Activated CD4-positive, CD25-positive, alpha-beta regulatory T cell (primary cell): ENCODE measurements at places on chromosomes 7 and 10.

DNA sequence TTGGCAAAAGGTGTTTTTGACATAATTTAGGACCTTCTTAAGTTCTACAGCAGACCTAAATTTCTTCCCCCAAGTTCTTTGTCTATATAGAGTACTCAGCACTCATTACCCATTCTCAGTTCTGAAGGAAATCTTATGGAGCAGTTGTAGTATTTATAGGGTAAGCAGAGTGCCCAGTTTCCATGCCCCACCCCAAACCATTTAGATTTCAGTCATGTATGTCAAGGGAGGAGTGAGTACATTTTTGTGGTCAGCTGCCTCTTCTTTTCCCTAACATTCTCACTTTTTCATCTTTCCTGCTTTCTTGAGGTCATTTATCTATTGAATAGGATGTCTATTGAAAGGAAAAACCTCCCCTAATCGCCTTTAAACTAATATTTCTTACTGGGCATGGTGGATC is 83.3 kb downstream of the KAT6B start:
- DNase-seq = no peak

DNA sequence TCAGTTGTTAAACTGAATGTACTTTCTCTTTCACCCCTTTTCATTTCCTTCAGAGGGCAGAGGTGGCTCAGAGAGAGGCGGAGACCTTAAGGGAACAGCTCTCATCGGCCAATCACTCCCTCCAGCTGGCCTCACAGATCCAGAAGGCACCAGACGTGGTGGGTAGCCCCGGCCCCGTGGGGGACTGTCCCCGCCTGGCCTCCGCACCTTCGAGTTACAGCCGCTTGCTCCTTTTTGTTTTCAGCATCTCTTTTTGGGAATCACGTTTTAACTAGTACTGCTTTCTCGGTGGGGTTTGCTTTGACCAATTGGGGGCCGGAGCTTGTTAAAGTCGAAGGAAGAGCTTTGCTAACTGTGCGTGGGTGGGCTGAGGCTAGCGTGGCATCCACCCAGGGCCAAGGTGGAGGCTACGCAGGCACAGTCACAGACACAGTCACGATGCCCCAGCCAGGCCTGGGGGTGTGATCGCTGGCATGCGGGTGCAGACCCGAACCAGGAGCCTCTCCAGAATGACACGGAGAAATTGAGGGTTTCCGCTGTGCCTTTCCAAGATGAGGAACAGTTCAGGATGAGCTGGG is 116.2 kb upstream of the SH2B2 start:
- no peak for DNase-seq

DNA sequence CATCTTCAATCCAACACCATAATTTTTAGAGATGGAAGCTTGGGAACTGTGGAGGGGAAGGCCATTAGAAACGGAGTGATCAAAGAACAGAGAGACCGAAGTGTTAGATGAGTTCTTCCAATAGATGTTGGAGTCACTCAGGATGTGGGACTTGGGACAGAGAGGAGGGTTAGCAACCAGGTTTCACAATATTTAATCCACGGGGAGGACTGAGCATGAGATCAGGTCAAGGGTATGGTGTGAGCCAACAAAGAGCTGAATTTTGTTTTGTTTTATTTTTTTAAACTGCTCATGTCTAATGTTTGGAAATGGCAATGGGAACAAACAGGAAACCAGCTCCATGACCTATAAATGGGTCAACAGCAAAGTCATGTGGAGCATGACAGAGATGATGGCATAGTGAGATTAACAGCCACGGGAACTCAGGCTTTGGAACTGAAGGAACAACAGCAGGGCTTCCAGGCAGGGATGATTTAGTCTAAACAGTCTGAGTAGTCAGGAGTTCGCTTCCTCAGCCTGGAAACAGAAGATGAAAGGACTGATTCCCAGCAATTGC is 38.9 kb upstream of the AMPH start:
- DNase-seq = no peak

- no peak for DNase-seq
Observed at GRCh38 chr7:116731023-116731395, 59.0 kb downstream of the MET start.

GRCh38 chr10:125158601-125159485 is 1.5 kb downstream of the CTBP2 start:
- DNase-seq = no peak

DNA sequence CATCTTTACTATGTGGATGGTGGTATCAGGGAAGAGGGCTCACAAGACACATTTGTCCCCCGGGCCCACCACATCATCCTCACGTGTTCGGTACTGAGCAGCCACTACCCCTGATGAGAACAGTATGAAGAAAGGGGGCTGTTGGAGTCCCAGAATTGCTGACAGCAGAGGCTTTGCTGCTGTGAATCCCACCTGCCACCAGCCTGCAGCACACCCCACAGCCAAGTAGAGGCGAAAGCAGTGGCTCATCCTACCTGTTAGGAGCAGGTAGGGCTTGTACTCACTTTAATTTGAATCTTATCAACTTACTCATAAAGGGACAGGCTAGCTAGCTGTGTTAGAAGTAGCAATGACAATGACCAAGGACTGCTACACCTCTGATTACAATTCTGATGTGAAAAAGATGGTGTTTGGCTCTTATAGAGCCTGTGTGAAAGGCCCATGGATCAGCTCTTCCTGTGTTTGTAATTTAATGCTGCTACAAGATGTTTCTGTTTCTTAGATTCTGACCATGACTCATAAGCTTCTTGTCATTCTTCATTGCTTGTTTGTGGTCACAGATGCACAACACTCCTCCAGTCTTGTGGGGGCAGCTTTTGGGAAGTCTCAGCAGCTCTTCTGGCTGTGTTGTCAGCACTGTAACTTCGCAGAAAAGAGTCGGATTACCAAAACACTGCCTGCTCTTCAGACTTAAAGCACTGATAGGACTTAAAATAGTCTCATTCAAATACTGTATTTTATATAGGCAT is 9.1 kb upstream of the CSGALNACT2 start:
- DNase-seq = no peak

DNA sequence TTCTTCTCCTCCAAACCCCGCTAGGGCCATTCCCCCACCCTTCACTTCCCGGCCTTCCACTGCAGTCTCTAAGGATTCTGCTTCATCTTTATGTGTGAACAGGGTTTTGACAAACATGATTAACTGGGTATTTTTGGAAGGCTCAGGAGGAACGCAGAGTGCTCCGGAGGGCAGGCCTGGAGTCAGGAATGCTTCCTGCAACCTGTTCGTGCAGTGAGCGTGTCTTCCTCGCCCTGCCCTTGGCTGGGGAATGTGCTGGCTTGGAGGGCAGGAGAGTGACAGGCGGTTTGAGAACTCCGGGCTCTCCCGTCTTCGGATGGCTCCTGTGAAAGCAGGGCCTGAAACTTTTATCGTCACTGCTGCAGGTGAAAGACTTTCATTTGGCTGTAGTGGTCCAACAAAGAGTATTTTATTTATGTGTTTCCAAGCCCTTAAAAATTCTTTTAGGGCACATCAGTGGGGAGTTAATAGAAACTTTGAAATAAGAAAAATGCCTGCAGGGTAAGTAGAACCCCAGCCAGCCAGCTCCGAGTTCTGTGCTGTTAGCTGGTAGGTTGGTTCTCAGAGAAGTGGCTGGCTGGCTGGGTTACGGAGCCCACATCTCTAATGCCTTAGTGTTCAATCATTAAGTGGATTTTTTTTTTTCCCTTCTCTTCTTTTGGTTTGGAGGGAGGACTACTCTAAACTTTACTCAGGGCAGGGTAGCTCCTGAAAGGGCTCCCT is 51.0 kb downstream of the TCF7L2 start:
- no peak for DNase-seq

DNA sequence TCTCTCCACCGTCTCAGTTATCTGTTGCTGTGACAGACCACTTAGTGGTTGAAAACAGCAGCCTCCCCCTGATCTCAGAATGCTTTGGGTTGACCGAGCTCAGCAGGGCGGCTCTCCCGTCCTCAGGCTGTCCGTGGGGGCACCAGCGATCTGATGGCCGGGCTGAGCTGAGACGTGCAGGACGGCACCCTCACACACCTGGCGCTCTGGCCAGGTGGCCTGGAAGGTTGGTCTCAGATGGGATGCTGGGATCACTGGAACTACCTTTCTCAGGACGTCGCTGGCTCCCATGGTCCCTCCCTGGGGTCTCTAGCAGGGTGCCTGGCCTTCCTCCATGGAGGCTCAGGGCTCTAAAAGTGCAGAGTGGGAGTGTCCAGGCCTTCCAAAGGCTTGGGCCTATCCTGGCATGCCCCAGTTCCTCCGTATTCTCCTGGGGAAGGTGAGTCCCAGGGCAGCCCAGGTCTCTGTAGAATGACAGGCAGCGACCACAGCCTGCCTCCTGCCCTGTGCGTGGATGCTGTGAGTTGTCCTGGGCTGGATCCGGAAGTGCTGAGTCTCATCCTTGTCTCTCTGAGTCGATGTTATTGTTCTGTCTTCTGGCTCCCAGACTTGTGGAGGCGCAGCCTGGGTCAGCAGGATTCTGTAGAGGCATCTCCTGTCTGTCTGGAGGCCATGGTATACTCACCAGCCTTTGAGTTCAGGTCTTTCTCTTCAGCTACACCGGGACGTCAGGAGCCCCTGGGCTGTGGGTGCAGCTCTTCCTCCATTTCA is 12.2 kb upstream of the PWWP2B start:
- DNase-seq = no peak

GRCh38 chr7:4634166-4634565 is 47.9 kb upstream of the FOXK1 start:
- DNase-seq = no peak

DNA sequence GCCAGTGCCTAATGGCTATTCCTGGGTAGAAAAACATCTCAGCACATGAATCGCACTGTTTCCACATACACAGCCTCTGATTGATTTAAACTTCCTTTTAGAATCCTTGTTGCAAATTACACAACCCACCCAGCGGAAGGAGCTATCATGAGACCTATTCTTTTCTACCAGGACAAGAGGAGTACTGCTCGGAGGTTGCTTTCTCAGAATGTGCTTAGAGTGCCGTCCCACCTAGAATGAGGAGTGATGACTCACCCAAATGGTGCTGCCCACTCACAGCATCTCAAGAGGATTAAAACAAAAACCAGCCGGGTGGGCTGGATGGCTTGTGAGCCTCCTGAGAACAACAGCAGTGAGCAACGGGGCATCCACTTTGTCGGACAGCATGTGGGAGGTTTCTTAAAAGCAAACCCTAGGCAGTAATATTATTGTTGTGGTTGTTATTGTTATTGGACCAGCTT is 128.9 kb downstream of the DGKI start:
- no peak for DNase-seq

DNA sequence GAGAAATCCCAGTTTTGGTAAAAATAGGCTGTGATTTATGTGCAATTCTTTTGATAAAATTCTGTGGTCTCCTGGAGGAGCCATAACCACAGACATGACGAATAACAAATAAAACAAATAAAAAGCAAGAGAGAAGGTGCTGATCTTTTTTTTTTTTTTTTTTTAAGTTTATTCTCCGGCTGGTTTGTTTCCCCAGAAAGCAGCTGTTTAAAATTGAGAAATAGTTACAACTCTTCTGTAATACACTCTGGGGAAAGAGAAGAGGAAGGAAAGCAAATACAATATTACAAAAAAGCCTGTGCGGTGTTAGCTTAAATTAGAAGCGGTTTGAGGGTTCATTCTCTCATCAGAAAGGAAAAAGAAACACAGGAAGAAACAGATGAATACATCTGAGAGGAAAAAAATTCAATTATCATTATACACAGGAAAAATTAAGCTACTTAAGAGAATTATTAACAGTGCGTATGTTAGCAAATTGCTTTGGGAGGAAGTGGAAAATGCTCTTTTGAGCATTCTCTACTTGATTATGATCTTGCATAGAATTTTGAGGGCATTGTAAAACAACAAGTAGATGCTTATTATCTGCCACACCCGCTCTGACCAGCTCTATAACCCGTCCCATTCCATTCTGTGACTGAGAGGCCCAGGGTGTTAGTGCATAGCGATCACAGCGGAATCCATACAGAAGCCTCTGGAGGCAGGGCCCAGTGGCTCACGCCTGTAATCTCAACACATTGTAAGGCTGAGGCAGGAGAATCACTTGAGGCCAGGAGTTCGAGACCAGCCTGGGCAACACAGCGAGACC is 40.6 kb upstream of the WAC start:
- no peak for DNase-seq

GRCh38 chr10:46074196-46074946 is 28.3 kb upstream of the MSMB start:
- DNase-seq = no peak

- no peak for DNase-seq
Observed at GRCh38 chr7:11177793-11178192, 204.1 kb downstream of the PHF14 start.

DNA sequence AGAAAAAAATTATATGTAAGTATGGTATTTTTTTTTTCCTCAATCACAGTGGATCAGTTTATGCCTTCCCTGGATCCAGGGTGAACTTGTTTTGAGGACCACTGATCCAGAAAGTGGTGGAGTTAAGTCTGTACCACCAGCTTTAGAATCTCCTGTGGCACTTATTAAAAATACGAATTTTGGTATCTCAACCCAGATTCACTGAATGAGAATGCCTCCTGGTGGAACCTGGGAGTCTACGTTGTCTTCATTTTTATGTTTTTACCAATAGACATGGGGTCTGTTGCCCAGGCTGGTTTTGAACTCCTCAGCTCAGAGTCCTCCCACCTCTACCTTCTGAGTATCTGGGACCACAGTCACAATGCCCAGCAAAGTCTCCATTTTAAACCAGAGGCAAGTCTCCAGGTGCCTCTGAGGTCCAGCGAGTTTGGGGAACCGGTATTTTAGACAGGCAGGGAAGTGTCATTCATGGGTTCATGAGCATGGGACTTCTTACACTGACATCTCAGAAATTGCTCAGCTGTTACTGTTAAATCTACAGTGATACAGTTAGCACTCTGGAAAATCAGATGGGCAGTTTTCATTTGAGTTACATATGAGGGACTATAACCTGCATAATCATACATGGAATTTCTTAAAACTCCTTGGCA is 200.9 kb downstream of the AUTS2 start:
- no peak for DNase-seq

- DNase-seq = no peak
Observed at GRCh38 chr7:105448181-105448580, 59.5 kb upstream of the SRPK2 start.

DNA sequence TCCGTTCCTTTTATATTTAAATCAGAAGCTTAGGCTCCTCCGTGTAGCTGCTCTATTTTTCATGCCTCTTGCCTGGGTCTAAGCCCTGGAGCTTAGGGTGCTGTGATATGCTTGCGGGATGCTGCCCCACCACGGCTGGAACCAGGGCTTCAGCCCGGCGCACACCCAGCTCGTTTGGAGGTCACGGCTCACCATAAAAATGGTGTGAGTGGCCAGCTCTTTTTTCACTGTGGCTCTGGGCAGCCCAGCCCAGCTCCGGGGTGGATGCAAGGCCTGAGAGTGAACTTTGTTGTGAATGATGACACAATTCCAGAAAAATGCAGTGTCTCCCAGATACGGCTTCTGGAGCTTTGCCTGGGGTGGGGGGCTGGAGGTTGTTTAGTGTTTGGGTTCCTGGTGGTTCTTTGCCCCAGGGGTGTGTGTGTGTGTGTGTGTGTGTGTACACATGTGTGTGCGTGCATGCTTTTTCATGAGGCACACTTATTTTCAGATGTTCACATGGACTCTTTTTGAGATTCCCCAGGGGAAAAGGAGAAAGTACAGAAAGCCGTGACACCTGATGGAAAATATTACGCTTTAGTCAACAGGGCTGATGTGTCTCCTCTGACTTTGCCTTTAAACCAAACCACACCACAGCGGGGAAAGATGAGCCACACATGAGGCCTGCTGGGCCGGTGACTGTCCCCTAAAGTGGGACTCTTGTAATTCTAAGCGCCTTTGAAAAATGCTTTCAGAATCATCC is 46.2 kb downstream of the GRK5 start:
- DNase-seq = no peak
